ENCODE measurements at places on chromosomes 2 and 18.

DNA sequence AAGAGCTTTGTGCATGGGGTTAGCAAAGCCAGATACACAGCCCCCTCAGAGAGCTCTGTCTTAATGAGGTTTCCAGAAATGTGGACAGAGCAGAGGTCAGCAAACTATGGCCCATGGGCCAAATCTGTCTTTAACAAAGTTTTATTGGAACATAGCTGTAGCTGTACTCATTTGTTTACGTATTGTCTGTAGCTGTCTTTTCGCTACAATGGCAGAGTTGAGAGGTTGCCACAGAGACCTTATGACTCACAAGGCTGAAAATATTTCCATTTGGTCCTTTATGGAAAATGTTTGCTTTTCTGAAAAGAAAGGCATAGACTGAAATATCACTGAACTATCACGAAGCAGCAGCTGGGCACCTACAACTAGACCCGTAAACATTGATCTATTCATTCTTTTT is 841.8 kb downstream of the SLC4A3 start:
- peak; percentile 34 for DNase-seq

DNA sequence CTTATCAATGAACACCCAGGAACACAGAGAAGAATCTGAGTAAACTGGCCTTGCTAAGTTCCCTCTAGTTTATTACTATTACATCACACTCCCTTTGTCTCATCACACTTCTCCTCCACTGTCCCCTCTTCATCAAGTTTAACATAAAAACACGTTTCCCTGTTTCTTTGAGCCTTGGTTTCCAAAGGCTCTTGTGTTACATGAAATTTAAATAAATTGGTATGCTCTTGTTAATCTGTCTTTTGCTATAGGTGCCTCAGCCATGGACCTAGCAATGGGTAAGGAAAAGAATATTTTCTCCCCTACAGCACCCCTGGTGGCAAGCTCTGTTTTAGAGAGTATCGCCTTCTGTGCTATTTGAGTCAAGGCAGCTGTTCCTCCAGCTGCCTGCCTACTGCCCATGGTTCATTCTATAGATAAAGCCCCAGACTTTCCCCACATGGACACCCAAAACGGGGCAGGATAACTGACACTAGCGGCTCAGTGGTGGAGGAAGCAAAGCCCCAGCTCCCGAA is 31.8 kb downstream of the TGIF1 start:
- peak; percentile 69 for DNase-seq

DNA sequence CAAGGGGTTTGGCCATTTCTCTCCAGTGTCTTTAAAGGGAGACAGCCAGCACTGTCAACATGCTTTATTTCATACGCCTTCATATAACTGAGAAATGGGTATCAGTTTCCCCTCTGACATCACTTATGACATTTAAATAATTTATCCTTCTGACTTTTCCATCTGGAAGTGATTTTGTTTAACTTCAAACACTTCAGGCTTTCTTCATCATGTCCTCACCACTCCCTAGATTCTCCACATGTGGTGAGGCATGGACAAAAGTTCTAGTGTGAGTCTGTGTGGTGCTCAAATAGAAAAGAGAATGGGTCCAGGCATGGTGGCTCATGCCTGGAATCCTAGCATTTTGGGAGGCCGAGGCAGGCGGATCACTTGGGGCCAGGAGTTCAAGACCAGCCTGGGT is 158.6 kb downstream of the TXNL1 start:
- no peak for DNase-seq

GRCh38 chr2:173991856-173992588 is 26.8 kb upstream of the SP3 start:
- peak; percentile 84 for DNase-seq

- peak; percentile 98 for DNase-seq
Observed at GRCh38 chr2:209473930-209474419, 50.1 kb downstream of the MAP2 start.

GRCh38 chr2:241329669-241330615 is 14.2 kb downstream of the SEPTIN2 start:
- no peak for DNase-seq

DNA sequence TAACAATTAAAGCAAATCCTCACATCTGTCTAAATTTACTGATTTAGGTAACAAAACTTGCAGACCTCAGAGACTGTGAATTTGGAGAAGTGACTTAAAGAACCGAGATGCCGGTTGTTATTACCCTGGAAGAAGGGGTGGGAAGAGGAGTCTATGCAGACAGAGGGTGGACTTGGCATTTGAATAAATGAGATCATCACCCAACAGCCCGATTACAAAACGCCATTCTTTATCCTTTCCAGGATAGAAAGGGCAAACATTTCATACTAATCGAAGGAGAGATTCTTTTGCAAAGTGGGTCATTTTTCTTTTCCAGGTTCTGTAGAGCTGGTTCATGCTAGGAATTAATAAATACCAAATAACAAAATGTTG is 73.1 kb upstream of the TPO start:
- DNase-seq = no peak

GRCh38 chr2:190408538-190409271 is 550 bp downstream of the MFSD6 start:
- DNase-seq = peak; percentile 12

- DNase-seq = no peak
Observed at GRCh38 chr2:224379172-224379571, 22.7 kb downstream of the FAM124B start.

GRCh38 chr18:60020107-60020925 is 120.5 kb downstream of the PMAIP1 start:
- no peak for DNase-seq

DNA sequence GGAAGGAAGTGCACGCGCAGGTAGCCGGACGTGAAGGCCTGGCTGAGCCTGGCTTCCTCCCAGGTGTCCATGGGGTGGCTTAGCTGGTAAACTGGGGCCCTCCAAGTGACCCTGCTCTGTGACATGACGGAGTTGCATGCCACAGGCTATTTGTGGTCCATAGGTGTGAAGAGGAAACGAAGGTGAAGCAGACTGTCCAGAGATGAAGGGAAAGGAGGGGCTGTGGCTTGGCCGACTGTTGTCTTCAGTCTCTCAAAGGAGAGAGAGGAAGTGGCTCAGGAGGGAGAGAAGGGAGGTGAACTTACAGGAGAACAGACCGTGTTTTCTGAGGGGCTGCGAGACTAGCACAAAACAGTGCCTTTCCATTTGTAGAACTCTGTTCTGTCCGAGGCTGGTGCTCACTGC is 19.3 kb downstream of the INPP5D start:
- no peak for DNase-seq

GRCh38 chr2:237962432-237963084 is 4.3 kb upstream of the UBE2F start:
- no peak for DNase-seq
